ENCODE measurements at places on chromosomes 1 and 21.

DNA sequence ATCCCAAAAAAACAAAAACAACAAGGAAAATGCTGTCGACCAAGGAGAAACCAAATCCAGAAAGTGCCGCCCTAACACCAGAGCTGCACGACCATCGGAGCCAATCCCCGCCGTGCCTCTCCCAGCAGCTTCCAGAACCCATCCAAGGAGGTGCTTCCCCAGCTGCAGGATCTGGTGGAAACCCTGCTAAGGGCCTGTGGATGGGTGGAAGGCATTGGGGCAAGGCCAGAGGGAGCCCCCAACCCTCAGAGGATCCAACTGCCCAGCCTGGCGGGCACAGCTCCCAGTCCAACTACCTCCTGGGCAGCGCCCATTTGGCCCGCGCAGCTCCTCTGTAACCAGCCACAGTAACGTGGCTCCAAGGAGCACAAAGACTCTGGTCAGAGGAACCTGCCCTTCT, 81.6 kb downstream of the NPHP4 start:
- no peak for DNase-seq

- no peak for DNase-seq
Observed at GRCh38 chr1:240210026-240210425, 118.3 kb downstream of the FMN2 start.

- no peak for DNase-seq
Observed at GRCh38 chr1:17307946-17308345, at the start of gene PADI4. TSS of gene PADI4 (plus strand) at chr1:17308197. CDS start at chr1:17308223, 26 bp downstream.

- no peak for DNase-seq
Observed at GRCh38 chr1:58062635-58063034, 483.9 kb downstream of the OMA1 start.

- no peak for DNase-seq
Observed at GRCh38 chr1:230220478-230220877, 153.4 kb downstream of the GALNT2 start.

DNA sequence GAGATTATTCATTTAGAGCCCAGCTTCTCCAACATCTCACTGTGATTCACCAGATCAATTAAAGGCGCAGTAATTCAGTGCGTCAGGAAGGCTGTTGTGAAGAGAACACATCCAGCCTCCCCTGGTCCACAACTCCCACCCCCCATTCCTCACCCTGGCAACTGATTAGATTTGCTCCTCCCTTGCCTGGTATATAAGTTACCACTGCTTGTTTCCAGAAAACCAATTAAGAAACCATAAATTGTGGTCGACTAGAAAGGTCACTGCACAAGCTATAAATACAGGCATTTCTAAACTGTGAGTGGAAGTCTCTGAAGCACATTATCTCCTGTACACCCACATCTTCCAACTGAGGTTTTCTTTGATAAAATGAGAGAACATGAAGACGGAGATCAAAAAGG, 41.9 kb downstream of the FAM163A start:
- no peak for DNase-seq

- peak; percentile 62 for DNase-seq
Observed at GRCh38 chr1:2311184-2312032, 79.9 kb downstream of the MORN1 start.

GRCh38 chr1:33516428-33516827, 44.0 kb downstream of the ZSCAN20 start:
- no peak for DNase-seq

- DNase-seq, result no peak
Observed at GRCh38 chr1:79693441-79694114, 687.0 kb upstream of the ADGRL4 start.
